ENCODE measurements at places on chromosomes 4 and X.

DNA sequence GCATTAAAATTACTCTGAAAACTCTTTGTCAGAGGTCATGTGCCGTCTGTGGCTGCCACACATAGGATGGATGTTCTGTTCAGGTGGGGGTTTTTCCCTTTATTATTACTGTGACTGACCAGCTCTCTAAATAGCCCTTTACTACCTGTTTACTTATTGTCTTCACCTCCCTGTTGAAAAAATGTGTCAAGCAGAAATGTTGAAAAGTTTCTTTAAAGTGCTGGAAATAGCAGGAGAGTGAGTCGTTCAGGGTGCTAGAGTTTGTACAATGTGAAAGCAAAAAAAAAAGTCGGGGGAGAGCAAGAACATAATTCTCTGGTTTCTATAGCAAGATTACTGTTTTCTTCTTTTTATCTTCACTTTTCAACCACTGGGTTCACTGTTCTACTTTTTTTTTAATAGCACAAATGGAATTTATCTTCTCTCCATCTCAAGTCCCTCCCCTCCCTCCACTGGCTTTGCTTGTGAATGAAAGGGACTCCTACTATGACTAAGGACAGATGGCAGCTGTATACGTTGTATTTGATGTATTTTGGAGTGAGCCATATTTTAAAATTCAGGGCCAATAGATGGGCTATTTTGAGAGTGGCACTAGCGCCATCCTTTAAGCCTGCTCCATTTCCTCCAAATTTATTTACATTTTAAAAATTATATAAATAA is 33.3 kb downstream of the ARX start:
- no peak for DNase-seq

GRCh38 chrX:51336584-51336983 is 4.0 kb downstream of the NUDT10 start:
- peak; percentile 10 for DNase-seq

DNA sequence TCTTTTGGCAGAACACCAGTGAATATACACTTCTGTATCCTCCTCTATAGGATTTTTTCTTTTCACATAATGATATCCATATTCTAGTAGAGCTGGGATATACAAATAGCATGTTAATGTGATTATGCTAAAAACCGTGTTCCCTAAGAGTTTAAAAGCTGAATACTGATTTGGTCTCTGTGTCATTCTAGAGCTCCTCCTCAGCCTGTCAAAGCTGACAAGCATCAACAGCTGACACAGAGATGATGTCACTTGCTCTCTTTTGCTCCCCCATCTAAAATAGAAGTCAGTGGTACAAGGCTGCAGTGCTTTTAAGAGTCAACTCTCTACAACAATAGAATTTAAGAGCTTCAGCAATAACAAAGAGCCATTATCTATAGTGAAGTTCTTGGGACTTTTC is 17.1 kb upstream of the HERC3 start:
- no peak for DNase-seq

- no peak for DNase-seq
These were observed 116.1 kb downstream of the REELD1 start for GRCh38 chr4:146330392-146330791.

GRCh38 chrX:120358737-120359456 is 3.0 kb upstream of the ATP1B4 start:
- DNase-seq, result no peak

DNA sequence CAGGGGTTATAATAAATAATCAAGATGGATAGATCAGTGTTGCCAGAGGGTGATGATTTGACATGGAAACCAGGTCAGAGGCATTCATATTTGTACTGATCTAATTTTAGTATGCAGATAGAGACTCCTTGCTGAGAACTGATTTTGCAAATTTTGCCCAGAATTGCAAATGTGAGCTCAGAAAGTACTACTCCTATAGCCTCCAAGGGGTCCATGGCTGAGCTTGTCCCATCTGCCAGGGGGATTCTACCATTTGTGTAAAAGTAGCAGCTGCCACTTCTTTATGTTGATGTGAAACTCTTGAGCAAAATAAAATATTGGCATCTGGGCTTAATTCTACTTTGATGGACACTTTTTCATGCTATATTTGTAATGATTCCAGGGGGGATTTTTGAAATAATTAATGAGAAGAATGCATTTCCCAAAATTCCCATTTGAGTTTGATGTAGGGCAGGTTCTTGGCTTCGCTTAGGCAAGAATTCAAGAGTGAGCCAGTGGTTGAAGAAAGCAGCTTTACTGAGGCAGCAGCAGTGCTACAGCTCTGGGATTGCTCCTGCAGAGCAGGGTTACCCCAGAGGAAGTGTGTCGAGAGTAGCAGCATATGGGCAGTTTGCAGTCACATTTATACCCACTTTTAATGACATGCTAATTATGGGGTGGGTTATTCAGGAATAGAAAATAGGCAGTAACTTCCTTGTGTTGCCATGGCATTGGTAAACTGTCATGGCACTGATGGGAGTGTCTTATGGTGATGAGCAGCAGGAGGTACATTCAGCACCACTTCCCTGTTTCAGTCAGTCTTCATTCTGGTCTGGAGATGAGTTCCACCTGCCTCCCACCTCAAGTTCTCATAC is 38.7 kb upstream of the DCLK2 start:
- DNase-seq, result no peak

DNA sequence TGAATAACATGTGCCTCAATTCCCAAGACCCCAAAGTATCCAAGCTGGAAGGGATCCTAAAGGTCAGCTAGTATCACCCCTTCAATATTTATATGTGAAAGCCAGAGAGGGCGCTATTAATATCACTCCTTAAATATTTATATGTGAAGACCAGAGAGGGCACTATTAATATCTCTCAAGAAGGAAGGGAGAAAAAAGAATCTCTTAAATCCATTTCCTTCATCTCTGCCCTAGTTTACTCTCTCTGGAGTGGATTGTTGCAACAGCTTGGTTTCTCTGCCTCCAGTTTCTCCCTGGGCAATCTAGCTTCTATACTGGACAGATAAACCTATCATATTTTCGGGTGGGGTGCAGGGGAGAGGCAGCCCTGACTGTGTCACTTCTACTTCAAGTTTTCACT is 31.6 kb upstream of the MSN start:
- DNase-seq, result no peak

GRCh38 chrX:45851434-45851991 is 650.8 kb upstream of the DIPK2B start:
- peak; percentile 66 for DNase-seq

DNA sequence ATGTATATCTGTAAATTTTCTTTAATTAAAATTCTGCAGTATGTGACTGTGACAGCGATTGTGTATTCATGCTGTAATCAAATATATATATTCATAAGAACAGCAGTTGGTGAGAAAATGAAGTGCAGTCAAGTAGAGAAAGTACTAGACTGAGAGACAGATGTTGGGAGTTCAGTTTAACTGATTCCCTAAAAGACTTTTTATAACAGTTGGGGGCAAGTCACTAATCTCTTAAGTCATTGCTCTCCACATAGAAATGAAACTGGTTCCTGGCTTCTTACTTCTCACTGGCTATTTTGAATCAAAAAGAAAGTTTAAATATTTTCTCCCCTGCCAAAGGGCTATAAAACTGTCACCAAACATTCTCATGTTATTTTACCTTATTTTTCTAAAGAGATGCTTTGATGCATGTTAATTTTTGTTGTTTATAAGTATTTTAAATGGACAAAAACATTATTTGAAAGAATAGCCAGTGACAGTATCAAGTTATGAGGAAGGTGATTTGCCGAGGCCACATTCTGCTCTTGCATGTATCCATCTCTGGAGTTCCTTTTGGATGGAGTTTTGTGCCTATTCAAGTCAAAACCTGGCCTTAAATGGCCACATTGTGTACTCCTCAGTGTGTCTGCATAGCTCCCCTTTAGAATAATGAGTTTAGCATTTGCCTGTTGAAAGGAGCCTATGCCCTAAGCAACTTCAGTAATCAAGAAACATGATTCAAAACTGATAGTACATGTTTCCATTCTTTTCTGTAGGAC is 30.8 kb downstream of the EXOC1 start:
- DNase-seq, result no peak

- DNase-seq, result no peak
These were observed 57.2 kb downstream of the TRIM2 start for GRCh38 chr4:153261461-153261860.

DNA sequence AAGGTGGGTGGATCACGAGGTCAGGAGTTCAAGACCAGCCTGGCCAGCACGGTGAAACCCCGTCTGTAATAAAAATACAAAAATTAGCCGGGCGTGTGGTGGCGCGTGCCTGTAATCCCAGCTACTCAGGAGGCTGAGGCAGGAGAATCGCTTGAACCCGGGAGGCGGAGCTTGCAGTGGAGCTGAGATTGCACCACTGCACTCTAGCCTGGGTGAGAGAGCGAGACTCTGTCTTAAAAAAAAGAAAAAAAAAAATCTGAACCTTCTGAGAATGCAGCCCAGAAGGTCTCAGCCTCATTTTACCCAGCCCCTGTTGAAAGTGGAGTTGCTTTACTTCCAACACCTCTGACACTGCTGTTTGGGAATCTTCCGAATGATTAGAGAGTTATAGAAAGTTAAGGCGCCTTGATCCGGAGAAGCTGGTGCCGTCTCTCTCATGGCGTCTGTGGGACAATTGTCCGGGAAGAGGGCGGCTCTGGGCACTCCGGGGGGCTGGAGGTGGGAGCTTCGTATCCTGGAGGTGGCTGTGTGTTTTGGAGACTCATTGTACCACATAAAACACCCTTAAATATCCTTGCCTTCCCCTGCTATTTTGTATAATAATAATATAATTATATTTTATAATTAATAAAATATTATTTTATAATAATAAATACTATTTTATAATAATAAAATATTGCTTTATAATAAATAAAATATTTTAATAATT is 92.7 kb upstream of the PPP2R3B start:
- no peak for DNase-seq

DNA sequence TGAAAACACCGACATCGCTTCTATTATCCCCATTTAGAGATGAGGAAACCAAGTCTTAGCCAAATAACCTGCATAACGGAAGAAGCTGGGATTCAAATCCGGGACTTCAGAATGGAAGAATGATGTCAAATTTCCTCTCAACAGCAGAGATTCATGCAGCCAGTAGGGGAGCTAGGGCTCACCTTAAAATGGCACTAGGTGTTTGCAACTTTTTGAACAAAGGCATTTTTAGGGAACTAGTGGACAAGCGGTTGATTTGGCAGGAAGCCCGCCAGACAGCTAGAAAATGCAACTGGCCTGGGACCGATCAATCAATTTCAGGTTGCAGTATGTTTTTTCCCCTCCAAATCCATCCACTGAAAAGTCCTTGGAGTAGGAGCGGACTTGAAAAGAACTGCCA is 224.2 kb downstream of the PTTG2 start:
- DNase-seq, result no peak

GRCh38 chr4:10346023-10346422 is 111.2 kb downstream of the ZNF518B start:
- DNase-seq, result no peak

- DNase-seq, result no peak
These were observed 3.6 kb upstream of the PDE5A start for GRCh38 chr4:119632216-119632615.

DNA sequence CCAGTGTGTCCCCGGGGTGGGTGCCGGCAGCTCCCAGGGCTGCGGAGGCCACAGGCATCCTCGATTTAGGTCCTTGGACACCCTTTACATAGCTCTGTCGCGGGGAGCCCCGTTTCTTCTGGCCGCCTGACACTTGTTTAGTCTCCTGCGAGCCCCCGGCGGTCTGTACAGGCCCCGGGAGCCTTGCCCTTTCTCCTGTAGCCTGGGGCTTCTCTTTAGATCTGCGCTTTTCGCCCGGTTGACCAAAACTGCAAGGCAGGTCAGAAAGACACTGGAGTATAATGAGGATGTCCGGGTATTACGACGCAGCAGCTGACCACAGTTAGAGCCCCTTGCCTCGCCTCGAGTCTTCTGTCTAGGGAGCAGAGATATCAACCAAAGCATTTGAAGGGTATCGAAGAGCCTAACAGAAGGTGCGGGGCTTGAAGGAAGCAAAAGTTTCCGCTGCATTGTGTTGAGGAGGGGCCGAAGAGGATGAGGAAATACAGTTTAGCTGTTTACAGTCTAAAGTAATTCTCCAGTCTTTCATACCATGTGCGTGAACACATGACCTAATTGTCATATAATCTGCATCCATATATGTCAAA is 479 bp downstream of the BRCC3 start:
- peak; percentile 13 for DNase-seq

DNA sequence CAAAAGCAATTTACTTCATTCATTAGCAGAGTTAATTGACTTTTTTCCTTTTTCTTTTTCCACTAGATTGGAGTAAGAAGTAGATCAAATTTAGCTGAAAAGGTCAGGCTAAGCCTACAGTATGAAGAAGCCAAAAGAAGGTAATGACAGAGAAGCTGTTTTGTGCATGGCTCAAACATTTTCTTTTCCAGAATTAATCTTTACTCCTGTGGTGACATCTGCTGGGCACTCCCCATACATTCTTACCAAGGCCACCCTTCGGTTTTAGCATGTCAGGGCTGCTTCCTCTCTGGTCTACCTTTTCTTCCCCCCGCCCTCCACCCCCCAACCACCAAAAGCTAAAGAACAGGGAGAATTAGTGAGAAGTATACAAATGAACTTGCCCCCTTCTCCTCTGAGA is 70.2 kb downstream of the CLDN22 start:
- no peak for DNase-seq

GRCh38 chrX:19342331-19342906 is 1.3 kb upstream of the PDHA1 start:
- DNase-seq, result no peak

DNA sequence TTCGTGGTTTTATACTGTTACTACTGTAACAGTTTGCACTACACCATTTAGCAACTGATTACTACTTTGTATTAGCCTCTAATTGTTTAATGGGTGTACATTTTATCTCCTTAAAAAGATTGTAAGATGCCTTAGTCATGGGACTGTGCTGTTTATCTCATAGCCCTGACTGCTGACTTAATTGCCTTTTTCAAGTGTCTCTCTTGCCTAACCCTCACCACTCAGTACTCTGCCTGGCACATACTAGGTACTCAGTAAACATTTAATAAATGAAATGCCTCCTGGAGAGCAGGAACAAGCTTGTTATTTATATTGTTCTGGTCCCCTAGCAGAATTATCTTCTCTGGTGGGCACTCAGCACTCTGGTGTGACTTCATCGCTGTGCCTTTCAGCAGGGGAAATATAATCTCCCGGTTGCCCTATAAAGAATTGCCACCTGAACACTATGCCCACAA is 1.7 kb upstream of the STIM2 start:
- DNase-seq, result no peak
